ENCODE measurements at places on chromosomes 12 and 14. TPM values are rescaled to one million over a fixed set of nuclear protein-coding genes. Genes with fewer than 3 reads are reported as not detected.

DNA sequence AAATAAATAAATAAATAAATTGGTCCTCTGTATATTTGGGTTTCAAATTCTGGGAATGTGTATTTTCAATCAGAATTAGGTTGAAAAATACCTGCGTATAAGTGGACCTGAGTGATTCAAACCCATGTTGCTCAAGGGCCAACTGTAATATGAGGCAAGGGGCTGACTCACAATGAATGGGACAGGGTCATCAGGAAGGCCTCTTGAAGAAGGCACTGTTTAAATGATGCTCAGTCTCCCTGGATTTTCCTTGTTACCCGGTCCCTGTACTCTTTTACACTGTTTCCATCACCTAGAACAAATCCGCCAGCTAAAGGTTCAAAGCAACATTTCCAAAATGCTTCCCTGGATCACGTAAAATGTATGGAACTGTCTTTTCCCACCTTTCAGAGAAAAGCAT, 3.8 kb downstream of the PSMB5 start:
- no peak overlapping the region for H3K4me3 ChIP-seq
- H3K27ac ChIP-seq: no peak overlapping the region
- peaks cover 33% of the 10 kb centered on the region for H3K36me3 ChIP-seq
- H3K4me1 ChIP-seq: peaks cover 19% of the 10 kb centered on the region

DNA sequence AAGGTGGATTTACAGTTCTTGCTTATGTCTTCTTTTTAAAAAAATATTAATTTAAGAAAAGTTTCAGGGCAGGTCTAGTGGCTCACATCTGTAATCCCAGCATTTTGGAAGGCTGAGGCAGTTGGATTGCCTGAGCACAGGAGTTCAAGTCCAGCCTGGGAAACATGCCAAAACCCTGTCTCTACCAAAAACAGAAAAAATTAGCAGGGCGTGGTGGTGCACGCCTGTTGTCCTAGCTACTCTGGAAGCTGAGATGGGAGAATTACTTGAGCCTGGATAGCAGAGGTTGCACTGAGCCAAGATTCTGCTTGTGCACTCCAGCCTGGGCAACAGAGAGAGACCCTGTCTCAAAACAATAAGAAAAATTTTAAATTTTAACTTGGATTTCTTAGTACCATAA, 5.4 kb upstream of the TAS2R46 start:
- DNase-seq: no peak
- no peak overlapping the region for H3K27ac ChIP-seq
- H3K4me3 ChIP-seq: no peak overlapping the region
- no peaks in the 10 kb centered on the region for H3K27me3 ChIP-seq

- DNase-seq: no peak
- H3K27me3 ChIP-seq: no peaks in the 10 kb centered on the region
- H3K4me1 ChIP-seq: no peaks in the 10 kb centered on the region
- no peaks in the 10 kb centered on the region for H3K36me3 ChIP-seq
- H3K4me3 ChIP-seq: no peak overlapping the region
These were observed 384.1 kb downstream of the ALG10 start for GRCh38 chr12:34406228-34406995.

GRCh38 chr12:127077262-127078045, 1189.5 kb upstream of the TMEM132C start:
- DNase-seq: no peak
- no peaks in the 10 kb centered on the region for H3K27me3 ChIP-seq
- no peak overlapping the region for H3K27ac ChIP-seq
- no peaks in the 10 kb centered on the region for H3K4me1 ChIP-seq

CLEC4D gene
- total RNA-seq: not detected

- no peak overlapping the region for H3K4me3 ChIP-seq
- no peaks in the 10 kb centered on the region for H3K36me3 ChIP-seq
- DNase-seq: no peak
- no peaks in the 10 kb centered on the region for H3K27me3 ChIP-seq
These were observed 182.9 kb downstream of the EXOC5 start for GRCh38 chr14:57085801-57086200.

- no peak overlapping the region for H3K4me3 ChIP-seq
- peaks cover 43% of the 10 kb centered on the region for H3K4me1 ChIP-seq
- DNase-seq: no peak
- no peaks in the 10 kb centered on the region for H3K27me3 ChIP-seq
These were observed 21.4 kb upstream of the PLEKHG3 start for GRCh38 chr14:64682843-64683242.

DNA sequence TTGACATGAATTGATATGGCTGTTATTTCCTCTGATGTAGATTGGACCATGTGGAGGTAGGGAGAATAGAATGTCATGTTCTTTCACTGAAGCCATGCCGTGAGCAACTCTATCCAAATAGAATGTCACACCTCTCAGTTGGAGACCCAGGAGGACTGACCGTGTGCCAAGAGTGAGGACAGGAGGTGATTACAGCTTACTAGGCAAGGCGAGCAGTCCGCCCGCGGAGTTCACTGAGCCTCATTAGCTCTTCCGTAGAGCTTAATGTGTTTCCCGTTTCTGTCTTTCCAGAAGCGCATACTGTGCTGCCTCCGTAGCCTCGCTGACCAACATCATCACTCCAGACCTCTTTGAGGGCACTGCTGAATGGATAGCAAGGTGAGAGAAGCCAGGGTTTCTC, 45.6 kb downstream of the FNTB start:
- no peaks in the 10 kb centered on the region for H3K27me3 ChIP-seq
- no peak overlapping the region for H3K27ac ChIP-seq
- DNase-seq: no peak
- H3K4me1 ChIP-seq: peaks cover 14% of the 10 kb centered on the region

- H3K27me3 ChIP-seq: no peaks in the 10 kb centered on the region
- no peak overlapping the region for H3K27ac ChIP-seq
- no peaks in the 10 kb centered on the region for H3K36me3 ChIP-seq
- no peak overlapping the region for H3K4me3 ChIP-seq
- no peak for DNase-seq
- no peaks in the 10 kb centered on the region for H3K4me1 ChIP-seq
These were observed 159.3 kb downstream of the DACT1 start for GRCh38 chr14:58797010-58797429.

All from vagina (tissue), 2 donors.